Stimulated activated CD8-positive, alpha-beta memory T cell treated with anti-CD3 and anti-CD28 coated beads, Interleukin-7, amount 100 ng/mL, for 48 hours (primary cell): ENCODE measurements at places on chromosomes 2 and 18.

GRCh38 chr18:23635283-23636070 lies 27.2 kb downstream of the ANKRD29 start:
- no peak for DNase-seq

DNA sequence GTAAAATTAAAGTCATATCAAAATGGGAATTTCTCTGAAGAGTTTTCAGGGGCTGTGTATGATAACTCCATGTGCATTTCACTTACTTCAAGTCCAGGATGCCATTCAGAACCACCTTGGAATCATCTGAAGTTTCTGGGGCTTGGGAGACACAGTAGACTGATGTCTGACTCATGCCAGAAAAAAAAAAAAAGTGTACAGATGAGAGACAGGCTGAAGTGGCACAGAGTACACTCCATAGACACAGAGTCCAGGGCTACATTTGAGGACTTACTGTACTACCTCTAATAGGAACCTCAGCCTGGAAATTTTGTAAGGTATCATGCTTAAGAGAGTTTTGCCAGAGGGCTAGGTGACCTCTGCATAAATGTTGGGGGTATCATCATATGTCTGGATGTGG lies 92.0 kb downstream of the SS18 start:
- no peak for DNase-seq

DNA sequence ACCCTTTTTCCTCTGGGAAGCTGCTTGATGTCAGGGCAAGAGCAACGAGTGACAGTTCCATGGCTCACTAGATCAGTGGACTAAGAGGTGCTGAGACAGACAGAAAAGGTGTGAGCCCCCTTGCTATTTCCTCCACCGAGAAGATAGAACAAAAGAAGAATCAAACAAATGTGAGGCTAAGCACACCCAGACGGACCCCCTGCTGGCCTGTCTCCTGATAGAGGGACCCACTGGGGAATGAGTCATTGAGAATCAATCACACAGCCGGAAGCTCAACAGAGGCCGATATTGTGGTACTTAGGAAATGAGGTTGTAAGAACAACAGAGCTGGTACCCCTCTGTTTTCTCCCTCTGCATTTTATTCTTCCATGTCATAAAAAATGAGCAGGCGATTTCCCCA lies 89.8 kb upstream of the TEX51 start:
- no peak for DNase-seq

- DNase-seq = no peak
Measured at GRCh38 chr2:240991378-240992263, 6.8 kb upstream of the SNED1 start.

GRCh38 chr2:13666582-13667414 lies 950.1 kb downstream of the TRIB2 start:
- no peak for DNase-seq

GRCh38 chr2:27007416-27008374 lies 25.1 kb upstream of the TMEM214 start:
- DNase-seq = no peak

GRCh38 chr2:237404413-237404812 lies 9.6 kb downstream of the COL6A3 start:
- no peak for DNase-seq

- DNase-seq = no peak
Measured at GRCh38 chr2:9336241-9336575, 87.1 kb downstream of the ITGB1BP1 start.

- no peak for DNase-seq
Measured at GRCh38 chr2:144470334-144470733, 49.6 kb downstream of the ZEB2 start.

GRCh38 chr2:215808996-215809395 lies 204.4 kb downstream of the MREG start:
- DNase-seq = no peak
